ENCODE measurements at places on chromosomes 4 and X.

GRCh38 chr4:7420661-7421040 is 14.1 kb downstream of the PSAPL1 start:
- no peak for DNase-seq

GRCh38 chr4:152207378-152207720 is 328.5 kb downstream of the FBXW7 start:
- no peak for DNase-seq

DNA sequence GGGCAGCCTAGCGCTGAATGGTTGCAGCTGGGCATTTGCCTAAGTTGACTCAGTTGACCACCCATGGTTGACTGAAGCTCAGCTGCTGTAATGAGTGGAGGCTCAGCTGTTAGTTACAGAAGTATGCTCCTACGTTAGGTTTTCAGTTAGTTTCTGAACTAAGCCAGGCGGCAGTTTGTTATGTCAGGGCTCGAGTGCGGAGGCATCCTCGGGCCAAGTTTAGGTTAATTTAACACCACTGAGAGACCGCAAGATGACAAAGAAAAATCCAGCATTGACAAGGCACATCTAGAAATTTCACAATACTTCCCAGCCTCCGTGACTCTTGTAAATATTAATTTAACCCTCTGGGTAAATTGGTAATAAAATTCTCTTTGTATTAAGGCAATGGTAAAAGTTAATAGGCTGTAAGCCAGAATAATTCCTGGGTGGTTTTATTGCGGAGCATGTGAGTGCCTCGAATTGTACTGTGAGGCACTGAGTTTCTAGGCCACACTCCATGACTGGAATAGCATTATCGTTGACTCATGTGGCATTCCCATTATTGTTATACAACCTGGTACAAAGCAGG is 33.1 kb upstream of the CDKN2AIP start:
- no peak for DNase-seq

- peak; percentile 62 for DNase-seq
Measured at GRCh38 chr4:155582971-155583437, 83.6 kb upstream of the GUCY1A1 start.

DNA sequence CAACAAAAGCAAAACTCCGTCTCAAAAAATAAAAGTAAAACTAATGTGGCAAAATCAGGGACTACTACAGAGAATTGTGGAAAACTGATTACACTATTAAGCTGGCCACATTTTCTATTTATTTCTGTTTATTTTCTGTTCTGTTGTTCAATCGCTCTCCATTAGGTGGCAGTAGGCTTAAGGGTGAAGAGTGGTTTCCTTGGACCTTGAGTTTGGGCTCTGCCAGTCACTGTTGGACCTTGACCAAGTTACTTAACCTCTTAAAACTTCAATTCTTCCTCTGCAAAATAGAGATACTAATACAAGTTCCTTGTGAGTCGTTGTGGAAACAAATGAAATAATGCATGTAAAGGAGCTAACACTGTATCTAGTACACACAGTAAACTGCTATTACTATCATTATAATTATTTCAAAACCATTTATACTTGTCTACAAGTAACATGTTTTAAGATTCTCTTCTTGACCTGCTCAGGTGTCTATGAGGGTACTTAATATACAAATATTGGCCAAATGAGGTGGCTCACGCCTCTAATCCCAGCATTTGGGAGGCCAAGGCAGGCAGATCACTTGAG is 15.2 kb downstream of the HSD17B11 start:
- peak; percentile 78 for DNase-seq

GRCh38 chr4:35447474-35447873 is 796.8 kb downstream of the ARAP2 start:
- no peak for DNase-seq

GRCh38 chr4:111717921-111718320 is 427.3 kb upstream of the FAM241A start:
- peak; percentile 20 for DNase-seq

GRCh38 chr4:55859711-55860110 is 6.3 kb downstream of the EXOC1 start:
- DNase-seq = peak; percentile 9

GRCh38 chr4:80340036-80340435 is 4.5 kb downstream of the CFAP299 start:
- peak; percentile 27 for DNase-seq

DNA sequence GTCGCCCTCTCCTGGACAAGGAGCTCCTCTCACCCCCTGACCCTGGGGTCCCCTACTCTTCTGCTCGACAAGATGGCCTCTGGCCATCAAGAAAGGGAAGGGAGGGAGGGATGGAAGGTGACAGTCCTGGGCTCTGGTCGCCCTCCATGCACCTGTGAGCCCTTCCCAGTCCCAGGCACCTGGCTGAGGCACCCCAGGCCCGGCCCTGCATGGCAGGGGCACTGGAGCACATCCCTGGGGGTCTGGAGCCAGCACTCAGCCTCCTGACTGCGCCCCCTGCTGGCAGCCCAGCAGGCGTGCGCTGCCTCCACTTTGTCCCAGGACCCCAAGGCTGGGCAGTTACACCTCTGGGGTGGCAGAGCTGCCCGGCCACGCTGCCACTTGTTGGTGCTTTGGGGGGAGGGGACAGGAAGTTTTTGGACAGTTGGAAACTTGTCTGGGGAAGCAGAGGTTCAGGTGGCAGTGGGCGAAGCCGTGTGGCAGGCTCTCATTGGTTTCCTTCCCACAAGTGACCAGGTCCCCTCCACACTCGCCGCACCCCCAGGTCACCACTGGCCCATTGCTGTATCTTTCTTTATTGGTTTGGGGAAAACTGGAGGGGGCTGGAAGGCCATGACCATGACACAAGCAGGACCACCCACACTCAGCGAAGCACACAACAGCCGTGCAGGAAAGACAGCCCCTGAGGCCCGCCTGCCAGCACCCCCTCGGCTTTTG is 4.3 kb downstream of the PNCK start:
- no peak for DNase-seq

DNA sequence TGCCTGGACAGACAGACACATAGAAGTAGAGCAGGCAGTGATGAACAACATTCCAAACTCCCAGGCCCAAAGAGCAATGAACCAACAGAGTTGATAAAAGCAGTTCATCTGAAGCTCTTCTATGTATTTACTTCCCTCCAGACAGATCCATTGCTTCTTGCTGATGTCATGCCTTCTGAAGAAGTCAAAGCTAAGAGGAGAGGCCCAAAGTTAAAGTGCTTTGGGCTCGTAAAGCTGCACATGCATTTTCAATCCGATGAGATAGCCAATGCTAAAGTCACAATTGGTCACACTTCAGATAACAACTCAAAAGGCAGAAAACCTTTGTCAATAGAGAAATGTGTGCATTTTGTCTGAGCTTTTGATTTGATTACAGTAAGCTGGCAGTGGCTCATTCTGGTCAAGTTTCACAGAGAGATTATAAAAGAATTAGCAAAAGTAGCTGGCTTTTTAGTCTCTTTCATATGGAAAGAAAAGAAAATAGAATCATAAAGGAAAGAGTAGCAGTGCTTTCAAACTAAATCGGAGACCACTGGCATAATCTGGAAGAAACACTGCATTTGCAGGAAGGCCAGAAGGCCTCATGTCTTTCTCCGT is 82.0 kb downstream of the GPC4 start:
- no peak for DNase-seq

DNA sequence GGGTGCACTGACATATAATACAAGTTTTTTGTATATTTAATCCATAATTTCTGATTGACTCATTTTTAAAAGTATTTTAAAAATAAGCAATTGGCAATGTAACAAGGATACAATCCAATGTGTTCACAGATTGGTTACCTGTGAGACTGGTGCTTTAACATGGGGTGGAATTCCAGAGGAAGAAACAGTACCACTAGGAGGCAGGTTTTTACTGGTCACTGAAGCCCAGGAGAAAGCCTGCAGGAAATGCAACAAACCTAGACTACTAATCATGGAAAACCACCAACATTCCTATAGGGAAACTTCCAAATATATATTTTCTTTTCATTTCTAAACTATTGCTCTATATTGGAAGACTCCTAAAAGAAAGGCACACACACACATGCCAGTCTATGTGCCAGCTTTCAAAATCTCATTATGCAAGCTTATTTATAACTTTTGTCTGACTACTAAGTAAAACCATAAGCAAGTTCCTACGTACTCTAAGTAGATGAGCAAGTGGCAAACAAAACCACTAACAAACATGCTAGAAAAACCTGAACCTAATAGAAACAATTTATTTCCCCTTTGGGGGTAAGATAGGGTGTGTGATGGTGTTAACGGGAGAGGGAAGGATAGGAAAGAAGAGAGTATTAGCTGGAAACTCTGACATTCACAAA is 19.2 kb downstream of the G3BP2 start:
- DNase-seq = no peak

GRCh38 chr4:145840162-145840768 is 98.4 kb downstream of the ZNF827 start:
- DNase-seq = peak; percentile 53

DNA sequence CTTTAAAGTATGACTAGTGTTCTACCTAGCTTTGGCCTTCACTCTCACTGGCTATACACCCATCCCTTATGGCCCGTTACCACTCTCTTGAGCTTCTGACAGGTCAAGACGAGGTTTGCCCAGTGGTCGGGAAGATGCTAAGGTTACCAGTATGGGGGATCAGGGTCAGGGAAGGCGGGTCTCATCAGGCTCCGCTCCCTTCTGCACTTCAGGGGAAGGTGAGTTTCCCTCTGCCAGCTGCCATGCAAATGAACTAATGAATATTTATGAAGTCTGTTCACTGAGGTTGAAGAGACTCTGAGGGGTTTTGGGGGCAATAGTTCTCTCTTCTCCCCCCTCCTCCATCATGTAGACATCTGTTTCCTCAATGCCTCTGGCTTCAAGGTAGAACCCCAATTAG is 6.6 kb downstream of the EFNB1 start:
- DNase-seq = no peak

DNA sequence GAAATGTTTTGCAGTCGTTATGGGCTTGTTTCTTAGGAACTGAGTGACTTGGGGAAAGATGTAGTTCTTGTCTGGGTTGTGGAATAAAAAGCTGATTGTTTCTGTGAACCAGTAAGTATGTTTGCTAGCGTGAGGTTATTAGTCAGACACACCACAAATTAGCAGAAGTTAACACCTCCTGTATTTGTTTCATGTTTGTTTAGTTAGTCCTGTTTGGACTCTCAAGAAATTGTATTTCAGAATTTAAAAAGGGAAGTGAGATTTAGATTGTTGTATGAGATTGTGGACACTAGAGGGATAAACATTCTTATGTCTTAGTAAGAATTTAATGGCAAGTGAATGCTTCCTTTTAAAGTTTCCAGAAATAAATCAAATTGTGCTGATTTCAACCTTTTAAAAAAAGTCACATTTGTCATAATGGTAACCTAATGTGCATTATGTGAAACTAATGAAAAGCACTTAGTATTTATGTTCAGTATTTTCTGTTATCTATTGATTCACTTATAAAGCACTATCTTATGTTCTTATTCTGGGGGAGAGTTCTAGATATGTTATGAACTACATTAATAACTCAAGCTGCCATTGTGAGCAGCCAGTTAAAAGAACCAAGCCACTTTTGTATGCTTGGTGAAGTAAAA is 25.6 kb downstream of the ATP10D start:
- peak; percentile 16 for DNase-seq

GRCh38 chrX:136780241-136780640 is 491 bp downstream of the ARHGEF6 start:
- DNase-seq = no peak

GRCh38 chr4:119526786-119527550 is 101.6 kb downstream of the PDE5A start:
- DNase-seq = no peak

GRCh38 chr4:47031011-47031678 is at the start of gene GABRB1:
GABRB1 (plus strand) TSS chr4:47031567.
- DNase-seq = peak; percentile 34

DNA sequence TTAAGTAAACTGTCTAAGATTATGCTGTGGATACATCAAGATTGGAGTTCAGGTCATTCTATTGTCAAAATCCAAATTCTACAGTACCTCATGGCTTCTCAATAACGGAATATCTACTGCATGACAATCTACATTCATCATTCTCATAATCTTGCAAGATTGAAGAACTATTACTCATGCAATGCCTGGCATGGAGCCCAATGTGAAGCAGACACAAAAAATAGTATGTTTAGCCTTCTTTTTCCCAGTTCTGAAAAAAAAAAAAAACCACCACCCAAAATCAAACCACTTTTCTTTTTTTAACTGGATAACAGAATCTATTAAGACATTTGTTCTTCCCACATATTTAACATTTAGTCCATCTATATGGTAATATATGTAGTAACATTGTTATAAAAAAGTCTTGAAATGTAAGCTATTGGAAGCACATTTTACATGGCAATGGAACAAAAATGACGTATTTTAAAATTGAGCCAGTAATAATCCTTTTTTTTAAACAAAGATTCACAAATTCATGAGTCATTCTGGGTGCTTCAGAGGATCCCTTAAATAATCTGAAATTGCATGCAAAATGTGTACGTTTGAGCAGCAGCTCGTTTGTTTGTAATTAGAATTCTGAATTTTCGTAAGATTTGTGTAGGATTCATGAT is 232.2 kb upstream of the FMR1 start:
- peak; percentile 0 for DNase-seq

GRCh38 chr4:56048383-56048701 is 99.6 kb downstream of the CEP135 start:
- DNase-seq = no peak

DNA sequence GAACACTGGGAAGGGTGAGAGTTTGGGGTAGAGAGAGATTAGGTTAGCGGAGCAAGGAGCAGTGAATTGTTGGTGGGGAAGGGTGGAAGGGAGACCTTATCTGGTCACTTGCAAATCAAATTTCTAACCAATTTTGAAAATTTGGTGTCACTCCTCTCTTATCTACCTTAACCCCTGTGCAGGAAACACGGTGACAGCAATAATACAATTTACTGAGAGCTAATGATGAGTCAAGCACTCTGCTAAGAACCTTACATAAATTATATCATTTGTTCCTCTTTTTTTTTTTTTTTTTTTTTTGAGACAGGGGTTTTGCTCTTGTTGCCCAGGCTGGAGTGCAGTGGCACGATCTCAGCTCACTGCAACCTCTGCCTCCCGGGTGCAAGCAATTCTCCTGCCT is 116.4 kb downstream of the C4orf51 start:
- no peak for DNase-seq

GRCh38 chr4:68180849-68181526 is 51.3 kb upstream of the TMPRSS11F start:
- DNase-seq = no peak

- DNase-seq = peak; percentile 18
Measured at GRCh38 chr4:40471923-40472322, 136.8 kb downstream of the CHRNA9 start.

GRCh38 chr4:89489338-89489771 is 181.8 kb upstream of the GPRIN3 start:
- no peak for DNase-seq

GRCh38 chrX:43357741-43358140 is 298.4 kb upstream of the MAOA start:
- DNase-seq = peak; percentile 16

Data from fibroblast of skin of abdomen (primary cell).